ENCODE measurements at places on chromosomes 7 and 10.
A peak's percentile ranks its signal among the peaks of the same experiment; 100 is the strongest.

- no peak for DNase-seq
Measured at GRCh38 chr10:132110713-132111112, 45.0 kb downstream of the JAKMIP3 start.

- no peak for DNase-seq
Measured at GRCh38 chr7:115840702-115841101, 189.9 kb downstream of the TFEC start.

- no peak for DNase-seq
Measured at GRCh38 chr10:53256623-53257022, 484.0 kb upstream of the MBL2 start.

DNA sequence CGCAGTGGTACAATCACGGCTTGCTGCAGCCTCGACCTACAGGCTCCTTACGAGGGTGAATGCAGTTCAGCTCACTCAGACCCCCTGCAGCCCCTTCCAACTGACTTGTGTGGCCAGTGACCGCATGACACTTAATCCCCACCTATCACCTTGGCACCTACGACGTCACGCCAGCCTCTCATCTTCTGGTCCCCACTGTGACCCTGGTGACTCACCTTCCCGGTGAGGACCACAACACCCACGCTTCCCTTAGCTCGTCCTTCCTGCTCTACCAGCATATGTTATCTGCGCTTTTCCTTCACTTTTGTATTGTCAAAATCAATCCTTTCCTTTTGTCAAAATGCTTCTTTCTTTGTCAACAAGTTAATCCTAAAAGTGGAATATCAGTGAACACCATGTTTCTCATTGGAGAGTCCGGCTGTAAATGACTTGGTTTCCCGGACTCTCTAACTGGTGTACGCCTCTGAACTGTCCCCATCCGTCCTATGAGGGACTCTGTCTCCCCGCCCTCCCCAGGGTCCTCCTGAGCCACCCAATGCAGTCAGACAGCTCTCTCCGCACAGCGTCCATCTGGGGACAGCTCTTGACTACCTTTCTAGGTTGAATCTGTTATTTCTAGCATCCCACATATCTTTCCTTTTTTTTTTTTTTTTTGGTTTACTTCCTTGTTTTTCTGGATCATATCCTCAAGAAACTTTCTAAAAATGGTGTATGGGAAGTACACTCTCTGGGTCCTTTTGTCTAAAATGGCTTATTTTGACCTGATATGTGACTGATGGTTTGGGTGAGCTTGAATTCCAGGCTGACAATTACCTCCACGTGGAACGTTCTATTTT, 37.3 kb downstream of the CFAP46 start:
- no peak for DNase-seq

DNA sequence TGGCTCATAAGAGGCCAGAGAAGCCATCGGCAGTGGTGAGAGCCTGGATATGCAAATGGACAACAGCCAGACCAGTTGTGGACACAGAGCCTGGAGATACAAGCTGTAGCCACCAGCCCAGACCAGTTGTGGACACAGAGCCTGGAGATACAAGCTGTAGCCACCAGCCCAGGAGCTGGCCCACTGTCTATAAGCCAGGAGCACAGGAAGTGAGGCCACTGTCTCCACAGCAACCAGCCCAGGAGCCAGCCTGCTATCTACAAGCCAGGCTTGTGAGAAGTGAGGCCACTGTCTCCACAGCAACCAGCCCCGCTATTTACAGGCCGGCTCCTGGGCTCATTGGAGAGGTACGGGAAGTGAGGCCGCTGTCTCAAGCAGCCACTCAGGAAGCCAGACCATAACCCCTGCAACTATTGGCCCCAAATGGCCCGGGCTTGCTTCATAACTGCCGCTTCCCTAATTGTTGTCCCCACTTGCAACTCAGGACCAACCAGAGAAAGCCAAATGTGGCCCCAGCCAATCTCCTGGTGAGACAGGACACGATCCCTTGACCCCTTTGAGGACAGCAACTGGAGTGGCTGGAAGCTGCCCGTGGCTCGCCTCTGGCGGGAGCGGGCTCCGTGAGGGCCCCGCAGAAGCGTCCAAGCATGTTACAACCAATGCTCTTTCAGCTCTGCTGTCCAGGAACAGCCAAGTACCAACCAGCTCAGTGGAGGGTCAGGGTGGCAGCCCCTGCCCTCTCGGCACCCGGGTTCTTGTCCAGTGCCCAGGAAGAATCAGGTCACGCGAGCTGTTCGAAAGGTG, 44.1 kb upstream of the CNPY1 start:
- peak; percentile 19 for DNase-seq

GRCh38 chr10:82856957-82857613, 982.1 kb downstream of the NRG3 start:
- no peak for DNase-seq

- DNase-seq: no peak
Measured at GRCh38 chr7:50664937-50665336, 99.7 kb upstream of the DDC start.

GRCh38 chr10:1643908-1644179, 93.5 kb downstream of the ADARB2 start:
- no peak for DNase-seq

All from NCI-H2029 treated with DMSO at 0.1 percent for 48 hours (cell line).